ENCODE measurements at places on chromosomes 11 and 22.

DNA sequence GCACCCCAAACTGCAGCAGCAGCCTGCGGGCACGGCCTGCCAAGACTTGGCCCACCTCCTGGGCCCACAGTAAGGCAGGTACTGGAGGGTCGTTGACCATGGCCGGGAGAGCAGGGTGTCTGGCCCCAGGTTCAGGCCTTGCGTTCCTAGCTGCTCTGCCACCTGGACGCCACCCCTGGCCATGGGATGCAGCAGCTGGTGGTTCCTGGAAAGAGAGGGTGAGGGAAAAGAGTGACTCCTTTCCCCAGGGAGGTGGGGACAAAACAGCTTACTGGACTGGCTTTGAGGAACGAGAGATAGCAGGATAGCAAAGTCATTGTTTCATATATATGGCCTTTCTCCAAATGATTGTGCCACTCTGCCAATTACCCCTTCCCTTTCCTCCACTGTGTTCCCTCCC is 1.8 kb downstream of the BSCL2 start:
- DNase-seq, result no peak

- no peak for DNase-seq
These were observed 204.4 kb downstream of the NAV2 start for GRCh38 chr11:19917069-19917468.

GRCh38 chr11:76083563-76084451 is 122.5 kb downstream of the WNT11 start:
- no peak for DNase-seq

DNA sequence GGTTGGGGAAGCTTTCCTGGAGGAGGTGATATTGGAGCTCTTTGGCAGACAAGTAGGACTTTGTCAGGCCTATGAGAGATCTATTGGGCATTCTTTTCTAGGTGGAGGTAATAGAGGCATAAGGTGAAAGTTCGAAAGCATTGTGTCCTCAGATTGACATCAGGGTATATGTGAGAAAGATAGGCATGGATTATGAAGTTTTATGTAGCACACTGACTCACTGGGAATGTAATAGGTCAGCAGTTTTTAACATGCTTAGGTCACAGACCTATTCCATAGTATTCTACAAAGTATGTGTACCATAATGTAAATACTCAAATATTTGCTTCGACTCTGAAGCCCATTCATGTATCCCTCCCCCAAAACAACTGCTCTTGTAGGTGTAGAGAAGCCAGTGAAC is 11.8 kb downstream of the HIKESHI start:
- DNase-seq, result no peak

DNA sequence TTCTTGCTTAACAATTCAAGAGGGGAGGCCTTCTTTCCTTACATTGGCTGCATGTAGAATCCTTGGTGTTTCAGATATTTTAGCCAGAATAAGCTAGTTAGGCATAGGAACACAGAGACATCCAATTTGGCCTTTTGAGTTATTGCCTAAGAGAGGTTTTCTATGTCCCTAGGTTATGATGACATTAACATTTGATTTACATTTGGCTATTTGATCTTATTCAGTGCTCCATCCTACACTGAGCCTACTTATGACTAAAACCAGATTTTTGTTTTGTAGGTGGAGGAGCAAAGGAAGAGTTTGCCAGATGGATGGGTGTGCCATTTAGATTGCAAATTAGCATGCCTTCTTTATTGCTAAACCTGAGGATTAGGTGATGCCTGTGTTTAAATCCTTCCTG is 11.1 kb upstream of the SLC37A2 start:
- DNase-seq, result no peak
